ENCODE measurements at places on chromosomes 11 and 22. TPM values are rescaled to one million over a fixed set of nuclear protein-coding genes. Genes with fewer than 3 reads are reported as not detected.

Gene SLC15A3
- 3.3 TPM for total RNA-seq

- DNase-seq: peak; percentile 88
Measured at GRCh38 chr11:3165152-3165705, at the start of gene OSBPL5. Gene OSBPL5 (minus strand): TSS chr11:3165310. CDS start chr11:3129148, 36,162 bp downstream.

DNA sequence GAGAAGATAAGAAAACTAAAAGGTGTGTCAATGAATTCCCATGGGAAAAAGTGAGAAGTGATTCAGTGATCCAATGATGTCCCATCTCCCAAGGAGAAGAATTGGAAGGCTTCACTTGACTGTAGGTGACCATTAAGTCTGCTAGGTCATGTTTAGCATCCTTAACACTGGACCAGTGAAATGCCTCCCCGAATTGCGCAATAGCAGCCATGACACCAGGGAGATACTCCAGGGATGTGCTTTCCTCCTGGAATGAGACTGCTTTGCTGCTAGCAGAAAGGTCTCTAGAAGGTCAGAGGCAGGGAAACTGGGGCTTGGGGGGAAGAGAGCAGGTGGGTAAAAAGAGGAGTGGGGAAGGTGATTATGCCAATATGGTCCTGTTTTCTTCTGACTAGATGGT, 364.3 kb downstream of the OPCML start:
- DNase-seq: no peak

GRCh38 chr11:71096751-71097388, 155.5 kb downstream of the SHANK2 start:
- no peak for DNase-seq

GRCh38 chr11:128848815-128849455, 18.2 kb downstream of the KCNJ1 start:
- DNase-seq: no peak
